Activated CD4-positive, CD25-positive, alpha-beta regulatory T cell (primary cell): ENCODE measurements at places on chromosomes 5 and 9.

- no peak for DNase-seq
Observed at GRCh38 chr5:132239776-132240175, 12.1 kb upstream of the P4HA2 start.

- no peak for DNase-seq
Observed at GRCh38 chr5:34584165-34584564, 72.0 kb upstream of the RAI14 start.

- no peak for DNase-seq
Observed at GRCh38 chr9:75299324-75299723, 211.0 kb downstream of the OSTF1 start.

- no peak for DNase-seq
Observed at GRCh38 chr5:129019401-129019908, 54.2 kb downstream of the SLC27A6 start.

- DNase-seq = no peak
Observed at GRCh38 chr5:126603402-126603991, 2.8 kb downstream of the PHAX start.

- DNase-seq = no peak
Observed at GRCh38 chr5:133114166-133114932, 62.5 kb downstream of the HSPA4 start.

DNA sequence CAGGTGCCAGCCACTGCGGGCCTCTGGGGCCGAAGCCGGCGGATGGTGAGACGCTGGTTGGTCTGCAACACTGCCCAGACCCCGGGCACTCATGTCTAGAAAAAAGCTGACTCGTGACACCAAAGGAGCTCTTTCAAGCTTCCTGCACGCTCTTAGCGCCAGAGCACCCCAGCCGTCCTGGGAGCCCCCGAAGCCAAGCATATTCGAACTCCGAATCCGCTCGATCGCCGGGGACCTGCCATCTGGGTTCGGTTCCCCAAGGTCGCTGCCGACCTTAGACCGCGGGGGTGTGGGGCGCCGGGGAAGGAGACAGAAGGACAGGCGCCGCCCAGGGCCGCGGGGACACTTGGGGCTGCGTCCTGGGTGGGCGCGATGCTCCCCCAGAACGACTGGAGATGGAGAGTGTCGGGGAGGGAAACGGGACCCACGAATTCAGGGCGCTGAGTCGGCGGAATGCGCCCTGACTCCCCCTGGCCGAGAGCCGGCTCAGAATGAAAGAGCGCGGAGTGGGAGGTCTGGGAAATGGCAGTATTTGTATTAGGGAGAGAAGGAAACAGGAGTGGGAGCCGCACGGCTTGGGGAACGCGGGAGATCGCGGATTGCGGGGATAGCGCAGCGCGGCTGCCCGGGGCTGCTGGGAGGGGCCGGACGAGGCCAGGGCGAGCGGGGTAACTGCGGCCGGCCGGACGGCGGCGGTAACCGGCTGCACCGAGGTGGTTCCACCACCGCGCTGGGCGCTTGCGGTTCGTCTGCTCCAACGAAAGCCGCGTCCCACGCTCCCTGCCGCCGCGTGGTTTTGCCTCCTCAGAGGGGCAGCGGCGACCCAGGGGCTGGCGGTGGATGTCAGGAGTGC is 20.1 kb upstream of the MARCHF6 start:
- no peak for DNase-seq

DNA sequence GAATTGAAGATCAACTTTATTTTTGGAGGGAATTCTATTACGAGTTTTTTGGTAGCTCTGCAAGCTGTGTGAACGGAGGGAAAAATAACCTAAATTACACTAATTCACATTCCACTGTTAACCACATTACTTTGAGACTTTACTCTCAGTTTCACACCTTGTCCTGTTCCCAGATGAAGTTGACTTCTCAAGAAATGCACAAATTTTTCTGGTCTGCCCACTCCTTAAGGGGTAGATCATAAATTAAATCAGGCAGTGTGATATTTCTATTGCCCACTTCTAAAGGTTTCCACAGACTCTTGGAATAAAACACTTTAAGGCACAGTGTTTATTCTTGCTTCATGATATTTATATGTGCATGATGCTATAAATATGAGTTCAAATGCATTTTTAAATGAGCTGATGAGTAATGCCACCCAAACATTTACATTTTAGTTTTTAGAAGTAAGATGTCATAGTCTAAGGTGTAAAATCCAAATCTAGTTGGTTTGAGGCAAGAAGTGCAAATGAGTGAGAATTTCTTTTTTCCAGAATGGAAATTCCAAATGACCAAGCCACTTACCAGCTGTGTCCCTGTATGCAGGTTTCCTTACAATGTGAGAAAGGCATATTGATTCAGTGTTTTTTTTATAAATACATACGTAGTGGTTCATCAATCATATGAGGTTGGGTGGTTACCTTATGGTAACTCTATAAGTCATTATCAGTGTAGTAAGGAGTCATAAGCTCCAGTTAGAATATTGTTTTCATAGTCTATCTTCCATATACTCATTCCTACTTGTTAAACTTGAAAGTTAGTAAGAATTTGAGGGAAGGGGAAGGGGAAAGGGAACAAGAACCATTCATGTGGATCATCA is 437.7 kb upstream of the MEF2C start:
- DNase-seq = no peak

DNA sequence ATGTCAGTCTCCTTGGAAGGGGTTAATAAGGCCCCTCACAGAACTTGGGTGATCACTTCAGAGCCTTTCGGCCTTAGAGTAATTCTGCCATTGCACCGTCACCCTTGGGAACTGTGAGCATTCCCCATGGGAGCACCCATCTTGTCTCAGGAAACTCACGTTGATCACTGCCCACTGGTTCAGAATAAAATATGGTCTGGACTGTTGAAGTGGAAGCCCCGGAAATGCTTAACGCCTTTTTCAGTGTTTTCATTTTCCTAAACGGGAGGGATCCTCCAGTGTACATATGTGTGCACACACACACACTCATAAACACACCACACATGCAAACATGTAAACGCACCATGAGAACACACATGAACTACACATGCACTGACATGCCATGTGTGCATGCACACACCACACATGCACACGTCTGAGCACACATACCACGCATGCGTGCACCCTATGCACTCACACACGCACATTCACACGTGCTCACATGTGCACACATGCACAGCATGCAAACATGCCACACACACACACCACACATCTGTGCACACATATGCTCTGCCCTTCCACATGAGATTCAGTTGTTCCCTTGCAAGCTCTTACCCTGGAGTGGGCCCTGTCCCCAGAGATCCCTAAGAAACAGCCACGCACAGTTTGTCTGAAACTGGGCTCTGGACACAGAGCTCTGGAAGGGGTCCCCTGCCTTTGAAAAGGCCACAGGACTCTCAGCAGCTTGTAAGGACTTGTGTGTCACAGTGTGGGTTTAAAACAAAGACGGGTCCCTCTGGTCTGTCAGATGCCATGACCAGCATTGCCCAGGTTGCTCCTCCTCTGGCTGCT is 17.0 kb downstream of the MRPL36 start:
- DNase-seq = no peak

DNA sequence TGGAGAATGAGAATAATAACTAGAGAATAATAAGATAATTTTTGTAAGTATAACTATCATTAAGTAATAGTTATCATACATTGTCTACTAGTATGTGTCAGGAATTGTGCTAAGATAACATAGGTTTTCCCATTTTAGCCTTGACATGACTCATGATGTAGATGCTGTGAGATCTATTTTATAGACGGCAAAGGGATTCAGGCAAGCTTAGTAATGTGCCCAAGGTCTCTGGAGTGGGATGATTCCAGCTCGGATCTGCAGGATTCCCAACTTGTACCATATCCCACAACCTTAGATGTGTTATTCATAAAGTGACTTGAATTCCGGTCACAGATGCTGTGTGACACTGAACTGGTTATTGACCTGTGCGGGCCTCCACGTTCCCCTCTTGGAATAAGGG is 51.5 kb downstream of the IL31RA start:
- no peak for DNase-seq

GRCh38 chr5:163489055-163489744 is 16.2 kb upstream of the MAT2B start:
- DNase-seq = no peak

GRCh38 chr5:173915310-173916014 is 27.3 kb downstream of the CPEB4 start:
- no peak for DNase-seq

DNA sequence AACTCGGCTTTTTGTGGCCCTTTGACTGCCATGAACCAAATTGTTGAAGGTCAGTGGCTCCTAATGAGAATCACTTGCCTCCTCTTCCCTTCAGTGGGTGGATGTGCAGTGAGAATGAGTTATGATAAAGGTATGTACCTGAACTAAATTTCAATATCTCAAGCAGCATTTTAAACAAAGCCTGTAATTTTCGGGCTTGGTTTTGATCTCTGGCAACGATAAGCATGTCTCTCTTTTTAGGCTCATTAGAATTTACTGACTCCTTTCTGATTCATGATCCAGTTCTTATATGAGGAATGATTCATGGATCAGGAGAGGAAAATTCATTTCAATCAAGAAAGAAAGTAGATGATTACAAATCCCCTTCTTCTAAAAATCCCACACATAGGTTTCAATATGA is 305.5 kb downstream of the ARRDC3 start:
- DNase-seq = no peak

- no peak for DNase-seq
Observed at GRCh38 chr5:773517-774264, 10.8 kb downstream of the ZDHHC11B start.

DNA sequence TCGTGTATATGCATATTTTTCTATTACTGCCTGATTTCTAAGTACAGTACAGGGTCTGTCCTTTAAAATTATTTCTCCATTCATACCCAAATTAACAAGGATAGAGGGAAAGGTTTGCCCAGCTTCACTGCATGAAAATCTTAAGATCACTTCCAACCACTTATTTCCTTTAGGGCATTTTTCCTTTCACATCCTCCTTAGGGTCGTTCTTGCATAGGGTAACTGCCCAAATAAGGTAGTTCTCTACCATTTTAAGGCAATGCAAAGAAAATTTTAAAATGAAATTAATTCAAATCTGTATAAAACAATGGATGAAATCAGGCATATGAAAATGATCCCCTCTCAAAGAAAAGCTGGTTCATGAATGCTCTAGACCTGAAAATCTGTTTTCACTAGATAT is 4.1 kb upstream of the CDC20B start:
- DNase-seq = no peak

- no peak for DNase-seq
Observed at GRCh38 chr9:136650648-136651047, 12.1 kb upstream of the EGFL7 start.
